T-helper 1 cell (primary cell): ENCODE measurements at places on chromosomes 1 and 21.

- DNase-seq = no peak
These were observed 129.2 kb downstream of the ZBTB18 start for GRCh38 chr1:244180256-244180655.

- no peak for DNase-seq
These were observed 36.6 kb downstream of the C1orf87 start for GRCh38 chr1:60036856-60037460.

DNA sequence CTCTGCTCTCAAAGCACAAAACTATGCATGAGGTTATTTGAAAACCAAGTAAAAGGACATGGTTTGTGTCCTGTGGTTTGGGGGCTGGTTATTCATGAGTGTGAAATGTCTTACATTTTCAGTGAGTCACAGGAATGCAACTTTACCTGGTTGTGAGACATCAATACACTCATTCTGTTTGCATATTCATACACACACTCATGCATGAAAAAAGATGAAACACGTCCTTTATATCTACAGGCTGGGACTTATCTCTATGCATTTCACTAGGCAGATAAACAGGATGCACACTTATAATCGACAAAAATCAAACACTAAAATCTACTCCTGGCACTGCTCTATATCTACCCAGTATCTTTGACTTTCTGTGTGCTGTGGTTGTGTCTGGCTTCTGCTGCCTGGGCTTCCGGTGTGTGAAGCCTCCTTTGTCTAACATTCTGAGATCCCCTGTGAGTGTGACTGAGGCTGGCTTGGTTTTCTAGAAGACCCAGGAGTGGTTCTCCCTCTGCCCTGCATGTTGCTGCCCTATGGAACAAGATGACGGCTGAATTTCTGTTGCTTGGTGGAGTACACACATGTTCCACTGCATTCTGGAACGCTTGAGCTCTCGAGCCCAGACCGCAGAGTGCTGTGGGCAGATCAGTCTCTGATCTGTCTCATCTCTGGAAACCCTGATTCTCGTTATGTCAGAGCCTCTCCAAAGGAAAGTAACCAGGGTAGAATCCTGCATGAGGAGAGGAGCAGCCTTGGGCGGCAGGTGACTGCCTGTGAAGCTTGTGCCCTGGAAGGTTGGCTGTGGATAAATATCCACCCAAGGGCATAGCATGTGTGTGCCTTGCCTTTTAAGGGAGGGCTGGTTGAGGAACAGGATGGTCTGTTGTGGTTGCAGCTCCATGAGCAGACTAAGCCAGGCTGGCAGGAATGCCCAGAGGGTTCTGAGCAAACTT lies 19.7 kb upstream of the FASLG start:
- peak; percentile 43 for DNase-seq

DNA sequence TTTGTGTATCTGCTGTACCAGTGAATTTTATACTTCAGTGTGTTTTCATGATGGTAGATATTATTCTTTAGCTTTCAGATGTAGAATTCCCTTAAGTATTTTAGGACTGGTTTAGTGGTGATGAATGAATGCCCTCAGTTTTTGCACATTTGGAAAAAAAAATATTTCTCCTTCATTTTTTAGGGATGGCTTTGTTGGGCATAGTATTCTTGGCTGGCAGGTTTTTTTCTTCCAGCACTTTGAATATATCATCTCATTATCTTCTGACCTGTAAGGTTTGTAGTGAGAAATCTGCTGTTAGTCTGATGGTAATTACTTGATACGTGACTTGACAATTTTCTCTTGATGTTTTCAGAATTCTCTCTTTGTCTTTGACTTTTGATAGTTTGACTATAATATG lies 66.8 kb downstream of the XPR1 start:
- no peak for DNase-seq

DNA sequence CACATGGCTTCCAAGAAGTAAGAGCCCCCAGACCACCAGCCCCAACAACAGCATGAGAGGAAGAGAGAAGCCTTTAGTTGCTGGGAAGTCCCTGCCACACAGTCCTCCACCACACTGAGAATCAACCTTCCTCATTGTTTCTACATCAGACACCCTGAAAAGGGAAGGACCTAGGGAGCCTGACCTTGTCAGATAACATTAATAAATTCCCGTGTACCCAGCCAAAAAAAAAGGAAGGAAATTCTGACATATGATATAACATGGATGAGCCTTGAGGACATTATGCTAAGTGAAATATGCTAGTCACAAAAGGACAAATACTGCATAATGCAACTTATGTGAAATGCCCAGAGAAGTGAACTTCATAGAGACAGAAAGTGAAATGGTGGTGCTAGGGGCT lies 65.6 kb upstream of the ARHGAP29 start:
- no peak for DNase-seq

DNA sequence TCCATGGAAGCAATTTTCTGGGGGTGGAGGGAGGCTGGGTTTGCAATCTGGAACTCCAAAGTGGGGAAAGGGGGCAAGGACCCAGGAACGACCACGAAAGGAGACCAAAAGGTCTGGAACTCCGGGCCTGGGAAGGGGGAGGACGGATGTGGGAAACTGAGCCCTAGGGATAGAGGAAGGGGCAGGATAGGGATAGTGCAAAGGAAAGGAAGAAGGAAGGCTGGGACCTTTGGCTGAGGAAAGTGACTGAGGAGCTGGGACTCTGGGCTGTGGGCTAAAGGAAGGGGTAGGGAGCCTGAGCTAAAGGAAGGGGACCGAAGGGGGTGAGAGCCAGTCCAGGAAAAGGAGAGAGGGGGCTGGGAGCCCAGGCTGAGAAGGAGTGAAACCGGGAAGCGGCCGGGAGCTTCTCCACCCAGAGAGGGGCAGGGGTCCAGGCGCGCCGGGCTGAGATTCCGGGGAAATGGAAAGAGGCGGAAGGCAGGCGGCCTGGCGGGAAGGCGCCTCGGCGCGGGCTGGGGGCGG lies 395 bp downstream of the SLC9A1 start:
- DNase-seq = peak; percentile 21

DNA sequence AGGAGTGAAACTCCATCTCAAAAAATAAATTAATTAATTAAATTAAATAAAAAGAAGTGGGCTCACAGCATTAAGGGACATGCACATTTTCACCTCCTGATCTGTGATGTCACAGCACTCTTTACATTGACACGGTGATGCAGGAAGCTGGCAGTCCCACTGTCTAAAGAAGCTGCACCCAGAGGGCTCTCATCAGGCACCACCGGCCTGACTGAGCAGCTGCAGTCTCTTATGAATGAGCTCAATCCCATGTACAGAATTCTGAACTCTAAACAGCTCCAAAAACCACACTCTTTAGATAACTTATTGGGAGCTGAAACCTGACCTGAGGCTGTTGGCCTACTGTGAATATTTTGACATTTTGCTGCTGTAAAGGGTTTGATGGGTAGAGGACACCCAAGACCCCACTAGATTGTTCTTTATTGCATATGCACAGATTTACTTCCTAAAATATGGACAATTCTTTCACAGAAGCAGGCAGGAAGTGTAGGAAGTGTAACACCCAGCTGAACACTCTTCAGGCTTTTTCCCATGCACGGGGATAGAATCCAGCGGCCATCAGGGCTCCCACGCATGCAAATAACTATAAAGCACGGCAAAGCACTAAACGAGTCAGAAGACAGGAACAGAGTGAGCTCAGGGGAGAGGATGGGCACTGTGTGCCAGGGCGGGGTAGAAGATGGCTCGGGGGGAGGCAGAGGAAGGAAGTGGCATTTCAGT lies 46.2 kb downstream of the L1TD1 start:
- no peak for DNase-seq

DNA sequence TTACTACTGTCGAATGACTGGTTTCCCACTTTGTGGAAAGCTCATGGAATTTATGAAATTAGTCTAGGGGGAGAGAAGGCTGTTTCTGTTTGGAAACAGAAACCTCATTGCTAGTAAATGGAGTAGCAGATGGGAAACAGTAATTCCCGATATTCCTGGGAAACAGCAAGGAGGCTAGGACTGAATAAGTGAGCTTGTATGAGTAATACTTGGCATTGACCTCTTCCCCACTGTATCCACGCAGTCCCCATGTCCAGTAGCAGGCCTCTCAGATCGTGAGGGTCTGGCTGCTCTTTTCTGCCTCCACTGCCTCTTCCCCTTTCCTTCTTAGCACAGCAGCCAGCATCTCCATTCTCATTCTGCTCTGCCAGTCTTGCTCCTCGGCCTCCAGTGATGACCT lies 75.5 kb downstream of the PRDM2 start:
- no peak for DNase-seq

GRCh38 chr1:165279882-165280281 lies 76.6 kb downstream of the LMX1A start:
- no peak for DNase-seq

- DNase-seq = no peak
These were observed 138.5 kb downstream of the CLIC6 start for GRCh38 chr21:34807146-34807880.

GRCh38 chr1:230077436-230078213 lies 10.6 kb downstream of the GALNT2 start:
- no peak for DNase-seq

- DNase-seq = no peak
These were observed 16.5 kb downstream of the SOD1 start for GRCh38 chr21:31675960-31676359.

- no peak for DNase-seq
These were observed 8.5 kb upstream of the DENND2D start for GRCh38 chr1:111208921-111209320.

DNA sequence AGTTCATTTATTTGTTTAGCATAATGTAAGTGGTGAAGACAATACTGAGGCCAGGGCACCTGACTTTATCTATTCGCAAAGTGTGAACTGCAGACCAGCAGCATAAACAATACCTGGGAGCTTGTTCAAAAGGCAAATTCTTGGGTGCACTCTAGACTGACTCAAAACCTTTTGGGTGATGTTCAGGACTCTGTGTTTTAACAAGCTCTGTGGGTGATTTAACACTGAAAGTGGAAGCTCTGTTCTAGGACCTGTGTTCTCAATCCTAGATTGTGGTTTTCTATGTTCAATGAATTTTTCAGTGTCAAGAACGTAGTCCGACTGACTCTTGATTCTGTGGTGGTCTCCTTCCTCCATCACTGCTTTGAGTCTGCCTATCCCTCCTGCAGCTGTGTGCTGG lies 71.9 kb downstream of the GPR88 start:
- no peak for DNase-seq

DNA sequence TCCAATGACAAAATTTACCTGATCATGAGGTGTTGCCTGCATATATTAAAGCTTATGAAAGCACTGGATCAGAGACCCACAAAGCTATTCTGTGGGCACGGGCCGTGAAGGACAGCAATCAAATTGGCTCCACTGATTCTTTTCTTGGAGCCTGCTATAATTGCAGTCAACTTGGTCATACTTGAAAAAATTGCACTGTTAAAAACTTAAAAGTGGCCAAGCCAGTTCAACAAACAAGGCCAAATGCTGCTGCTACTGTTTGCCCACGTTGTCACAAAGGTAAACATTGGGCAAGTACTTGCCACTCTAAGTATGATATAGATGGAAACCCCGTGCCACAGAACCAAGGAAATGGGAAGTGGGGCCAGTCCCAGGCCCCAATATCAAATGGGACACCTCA lies 37.8 kb downstream of the CYP4A11 start:
- DNase-seq = no peak

GRCh38 chr1:66840929-66841328 lies 39.9 kb upstream of the INSL5 start:
- no peak for DNase-seq

- DNase-seq = no peak
These were observed 37.9 kb upstream of the FOXE3 start for GRCh38 chr1:47378147-47378546.

DNA sequence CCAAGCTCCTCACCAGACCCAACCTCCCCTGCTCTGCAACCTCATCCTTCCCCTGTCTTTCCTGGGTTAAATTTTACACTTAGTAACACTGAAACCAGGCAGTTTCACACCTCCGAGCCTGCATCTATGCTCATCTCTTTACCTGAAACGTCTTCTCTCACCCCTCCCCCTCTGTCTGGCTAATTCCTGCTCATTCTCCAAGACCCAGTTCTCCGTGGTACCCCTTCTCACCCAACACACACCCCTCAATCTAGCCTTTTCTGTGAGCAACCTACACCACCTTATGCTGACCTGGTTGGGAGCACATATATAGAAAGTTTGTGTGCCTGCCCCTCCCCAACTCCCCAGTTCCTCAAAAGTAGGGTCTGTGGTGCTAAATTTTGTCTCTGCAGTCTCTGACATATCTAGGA lies 3.7 kb upstream of the KIAA1614 start:
- DNase-seq = no peak

DNA sequence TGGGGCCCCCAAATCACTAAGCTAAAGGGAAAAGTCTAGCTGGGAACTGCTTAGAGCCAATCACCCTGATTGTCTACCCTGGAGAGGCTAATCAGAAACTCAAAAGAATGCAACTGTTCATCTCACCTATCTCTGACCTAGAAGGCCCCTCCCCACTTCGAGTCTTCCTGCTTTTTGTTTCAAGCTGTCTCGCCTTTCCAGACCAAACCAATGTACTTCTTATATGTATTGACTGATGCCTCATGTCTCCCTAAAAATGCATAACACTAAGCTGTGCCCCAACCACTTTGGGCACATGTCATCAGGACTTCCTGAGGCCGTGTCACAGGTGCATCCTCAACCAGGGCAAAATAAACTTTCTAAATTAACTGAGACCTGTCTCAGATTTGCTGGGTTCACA lies 209.5 kb downstream of the APP start:
- no peak for DNase-seq

- no peak for DNase-seq
These were observed 303.7 kb upstream of the PLD5 start for GRCh38 chr1:242828199-242828598.

GRCh38 chr1:89125913-89126580 lies at the start of gene GBP2:
Gene GBP2 (minus strand): TSS chr1:89126114. CDS start chr1:89121966, 4,148 bp downstream.
- no peak for DNase-seq

DNA sequence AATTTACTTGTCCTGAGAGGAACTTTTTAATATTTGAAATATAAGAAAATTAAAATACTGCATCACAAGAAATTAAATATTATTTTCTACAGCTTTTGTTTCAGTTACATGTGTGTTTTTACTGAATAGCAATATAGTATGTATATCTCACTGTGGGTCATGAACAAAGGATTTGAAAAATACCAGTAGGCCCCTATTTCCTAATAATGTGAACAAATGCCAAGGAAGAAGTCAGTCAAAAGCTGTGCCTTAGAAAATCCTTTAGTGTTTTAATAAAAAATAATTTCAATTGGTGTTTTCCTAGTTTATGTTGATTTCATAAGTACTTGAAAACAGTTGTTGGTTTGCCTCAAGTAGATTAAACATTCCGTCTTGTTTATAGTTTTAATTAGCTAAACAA lies 46.7 kb downstream of the SMYD3 start:
- DNase-seq = no peak

GRCh38 chr1:152348447-152348846 lies 11.4 kb downstream of the FLG2 start:
- DNase-seq = no peak
